WERI-Rb-1 (cell line): ENCODE measurements at places on chromosomes 16 and 17.

GRCh38 chr17:7987112-7987893 is 15.1 kb upstream of the GUCY2D start:
- DNase-seq: no peak

GRCh38 chr17:17929655-17930380 is 42.4 kb downstream of the TOM1L2 start:
- DNase-seq: no peak

DNA sequence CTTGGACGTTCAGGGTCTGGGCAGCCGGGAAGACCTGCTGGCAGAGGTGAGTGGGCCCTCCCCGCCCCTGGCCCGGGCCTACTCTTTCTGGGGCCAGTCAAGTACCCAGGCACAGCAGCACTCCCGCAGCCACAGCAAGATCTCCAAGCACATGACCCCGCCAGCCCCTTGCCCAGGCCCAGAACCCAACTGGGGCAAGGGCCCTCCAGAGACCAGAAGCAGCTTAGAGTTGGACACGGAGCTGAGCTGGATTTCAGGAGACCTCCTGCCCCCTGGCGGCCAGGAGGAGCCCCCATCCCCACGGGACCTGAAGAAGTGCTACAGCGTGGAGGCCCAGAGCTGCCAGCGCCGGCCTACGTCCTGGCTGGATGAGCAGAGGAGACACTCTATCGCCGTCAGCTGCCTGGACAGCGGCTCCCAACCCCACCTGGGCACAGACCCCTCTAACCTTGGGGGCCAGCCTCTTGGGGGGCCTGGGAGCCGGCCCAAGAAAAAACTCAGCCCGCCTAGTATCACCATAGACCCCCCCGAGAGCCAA is 8.6 kb upstream of the ABCC3 start:
- peak; percentile 96 for DNase-seq

DNA sequence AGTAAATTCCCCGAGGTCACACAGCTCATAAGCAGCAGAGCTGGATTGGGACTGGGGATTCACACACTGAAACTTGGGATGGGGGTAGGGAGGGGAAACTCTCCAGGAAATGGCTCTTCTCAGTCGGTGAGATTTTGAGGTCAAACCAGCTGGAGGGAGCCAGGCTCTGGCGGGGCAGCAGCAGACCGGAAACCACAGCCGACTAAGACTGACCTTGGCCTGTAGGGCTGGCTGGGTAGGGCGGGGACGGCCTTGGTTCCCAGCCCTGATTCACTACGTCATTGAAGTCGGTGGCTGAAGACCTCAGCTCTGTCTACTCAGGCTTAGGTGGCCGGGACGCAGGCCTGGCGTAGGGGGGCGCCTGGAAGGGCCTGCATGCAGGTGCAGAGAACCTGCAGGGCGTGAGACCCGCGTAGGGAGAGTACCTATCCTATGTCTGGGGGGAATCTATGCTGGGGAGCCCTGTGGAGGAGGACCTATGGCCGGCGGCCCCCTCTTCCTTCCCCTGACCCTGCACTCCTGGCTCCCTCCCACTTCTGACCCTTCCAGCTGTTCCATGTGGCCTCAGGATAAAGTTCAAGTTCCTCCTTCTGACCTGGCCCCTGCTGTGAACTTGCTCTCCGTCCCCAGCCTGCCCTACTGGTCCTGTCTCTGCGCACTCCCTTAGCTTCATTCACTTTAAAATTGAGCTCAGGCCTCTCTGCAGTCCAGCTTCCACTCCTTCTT is 11.9 kb upstream of the SLC4A1 start:
- DNase-seq: no peak

DNA sequence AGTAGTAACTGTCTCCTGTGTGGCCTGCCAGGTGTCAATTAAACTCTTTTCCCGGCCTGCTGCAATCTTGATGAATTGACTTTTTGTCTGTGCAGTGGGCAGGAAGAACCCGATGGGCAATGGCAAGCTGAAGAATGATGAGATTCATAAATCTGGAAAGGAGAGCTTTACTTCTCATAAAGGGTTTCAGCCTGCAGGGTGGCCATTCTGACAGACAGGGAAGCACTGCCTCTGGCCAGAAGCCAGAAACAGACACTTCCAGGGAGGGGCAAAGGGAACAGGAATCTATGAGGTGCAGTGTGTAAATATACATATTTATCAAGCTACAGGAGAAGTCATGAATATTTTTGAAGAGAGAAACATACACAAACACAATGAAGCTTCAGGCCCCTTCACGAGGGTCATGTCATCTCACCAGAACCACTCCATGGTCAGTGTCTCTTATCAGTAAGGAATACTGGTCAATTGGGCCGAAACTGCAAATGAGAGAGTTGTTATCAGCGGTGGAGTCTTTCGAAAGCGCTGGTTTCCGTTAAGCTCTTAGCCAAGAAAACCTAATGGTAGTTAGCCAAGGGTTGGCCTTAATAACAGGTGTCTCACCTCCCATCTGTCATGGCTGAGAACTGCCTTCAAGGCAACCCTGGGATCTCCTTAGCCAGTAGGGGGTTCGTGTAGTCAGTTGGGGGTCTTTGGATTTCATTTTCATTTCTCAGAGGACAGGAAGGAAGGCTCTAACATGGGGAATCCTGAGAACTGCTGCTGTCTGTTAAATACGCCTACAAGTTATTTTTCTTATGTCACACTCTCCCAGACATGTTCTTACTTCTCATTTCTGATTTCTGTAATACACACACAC is 1.2 kb upstream of the NARF start:
- DNase-seq: no peak

DNA sequence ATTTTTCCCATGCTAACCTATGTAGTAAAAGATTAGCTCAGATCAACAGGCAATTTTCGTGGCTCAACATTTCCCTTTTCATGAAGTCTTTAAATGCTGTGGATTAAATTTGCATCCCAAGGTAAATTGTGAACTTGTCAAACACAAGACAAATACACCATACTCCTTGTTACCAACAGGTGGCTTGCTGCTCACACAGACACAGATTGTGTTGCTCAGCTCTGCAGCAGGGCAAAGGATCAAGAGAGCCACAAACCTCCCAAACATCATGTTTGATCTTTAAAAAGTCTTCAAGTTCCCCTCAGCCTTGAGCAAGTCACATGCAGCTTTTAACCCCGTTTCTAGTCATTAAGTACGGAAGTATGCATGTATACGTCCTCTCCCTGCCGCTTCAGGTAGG is 119.6 kb upstream of the CNTNAP4 start:
- DNase-seq: no peak

GRCh38 chr16:83308414-83308813 is 499.4 kb upstream of the HSBP1 start:
- no peak for DNase-seq
